ENCODE measurements at places on chromosomes 4 and X.

DNA sequence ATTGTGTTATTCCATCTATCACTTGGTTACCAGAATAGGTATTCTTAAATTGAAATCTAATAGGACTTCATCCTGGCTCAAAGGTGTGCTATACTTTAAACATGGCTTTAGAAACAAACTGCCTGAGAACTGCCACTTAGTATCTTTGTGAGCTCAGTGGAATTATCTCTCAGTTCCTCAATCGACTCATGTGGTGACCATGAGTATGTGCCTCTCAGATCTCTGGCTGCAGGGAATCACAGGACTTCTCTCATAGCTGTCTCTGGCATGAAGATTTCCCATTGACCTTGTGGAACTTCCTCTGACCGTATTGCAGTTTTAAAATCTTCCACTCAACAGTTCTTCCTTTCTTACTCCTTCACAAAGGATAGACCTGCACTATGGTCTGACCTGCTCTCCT, 681.9 kb upstream of the BOD1L1 start:
- DNase-seq = no peak

DNA sequence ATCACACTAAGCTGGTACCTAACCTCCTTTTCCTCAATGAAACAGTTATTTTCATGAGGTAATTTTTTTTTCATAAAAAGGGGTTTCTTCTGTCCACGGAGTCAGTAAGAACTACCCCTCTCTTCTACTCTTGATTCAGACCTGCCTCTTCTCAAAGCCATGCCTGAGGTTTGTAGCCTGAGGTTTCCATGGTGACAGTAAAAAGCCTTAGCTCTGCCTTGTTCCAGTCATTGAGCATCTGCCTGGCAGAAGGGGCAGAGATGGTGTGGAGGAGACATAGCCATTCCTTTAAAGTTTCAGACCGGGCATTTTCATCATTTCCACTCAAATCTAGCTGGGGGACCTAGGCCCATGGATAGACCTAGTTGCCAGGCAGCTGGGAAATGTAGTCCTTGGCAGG, 135.5 kb downstream of the REPS2 start:
- no peak for DNase-seq

- DNase-seq = no peak
Measured at GRCh38 chrX:19673375-19674040, 158.2 kb upstream of the MAP3K15 start.

GRCh38 chr4:163920426-163920825, 425.9 kb downstream of the TMA16 start:
- DNase-seq = no peak

GRCh38 chr4:64272432-64272831, 136.8 kb downstream of the TECRL start:
- no peak for DNase-seq

GRCh38 chr4:160319221-160319867, 1216.5 kb downstream of the RAPGEF2 start:
- no peak for DNase-seq

DNA sequence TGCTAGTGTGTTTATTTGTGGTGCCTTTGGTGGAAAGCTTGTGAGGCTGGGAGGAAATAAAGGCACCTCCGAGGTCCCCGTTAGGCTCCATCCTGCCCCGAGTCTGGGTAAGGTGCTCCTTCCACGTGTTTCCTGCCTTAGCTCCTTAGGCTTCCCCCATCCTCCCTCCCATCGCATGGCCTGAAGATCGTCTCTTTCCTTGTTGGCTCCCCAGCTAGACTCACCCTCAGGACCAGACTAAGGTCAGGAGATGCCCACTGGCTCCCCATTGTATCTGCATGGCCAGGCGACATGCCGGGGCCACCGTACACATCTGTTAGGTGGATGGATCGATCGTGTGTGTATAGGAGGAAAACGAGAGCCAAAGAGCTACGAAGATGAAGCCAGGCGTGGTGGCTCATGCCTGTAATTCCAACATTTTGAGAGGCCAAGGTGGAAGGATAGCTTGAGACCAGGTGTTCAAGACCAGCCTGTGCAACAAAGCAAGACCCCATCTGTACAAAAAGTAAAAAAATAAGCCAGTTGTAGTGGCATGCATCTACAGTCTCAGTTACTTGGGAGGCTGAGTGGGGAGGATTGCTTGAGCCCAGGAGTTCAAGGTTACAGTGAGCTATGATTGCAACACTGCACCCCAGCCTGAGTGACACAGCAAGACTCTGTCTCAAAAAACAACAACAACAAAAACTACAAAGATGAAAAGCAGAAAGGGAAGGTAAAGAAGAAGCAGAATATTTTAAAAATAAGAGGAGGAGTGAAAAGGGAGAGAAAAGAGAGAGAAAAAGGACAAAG, 53.7 kb downstream of the SEPSECS start:
- DNase-seq = no peak

DNA sequence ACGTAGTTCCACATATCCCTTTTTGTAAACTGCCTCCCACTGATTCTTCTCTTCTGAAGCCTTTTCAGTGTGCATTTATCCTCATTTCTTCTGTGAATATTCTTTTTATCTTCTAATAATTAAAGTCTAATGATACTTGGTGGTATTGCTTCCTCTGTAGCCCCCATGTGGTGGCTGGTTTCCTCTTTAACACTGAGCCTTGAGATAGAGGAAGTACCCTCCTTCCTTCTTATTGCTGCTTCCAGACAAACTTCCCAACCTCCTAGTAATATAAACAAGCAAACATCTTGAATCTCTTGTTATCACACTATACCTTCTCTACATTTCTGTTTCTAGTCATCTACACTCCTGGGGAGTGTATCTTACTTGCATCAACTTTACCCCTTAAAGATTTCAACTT, 310.5 kb upstream of the GIMD1 start:
- no peak for DNase-seq

DNA sequence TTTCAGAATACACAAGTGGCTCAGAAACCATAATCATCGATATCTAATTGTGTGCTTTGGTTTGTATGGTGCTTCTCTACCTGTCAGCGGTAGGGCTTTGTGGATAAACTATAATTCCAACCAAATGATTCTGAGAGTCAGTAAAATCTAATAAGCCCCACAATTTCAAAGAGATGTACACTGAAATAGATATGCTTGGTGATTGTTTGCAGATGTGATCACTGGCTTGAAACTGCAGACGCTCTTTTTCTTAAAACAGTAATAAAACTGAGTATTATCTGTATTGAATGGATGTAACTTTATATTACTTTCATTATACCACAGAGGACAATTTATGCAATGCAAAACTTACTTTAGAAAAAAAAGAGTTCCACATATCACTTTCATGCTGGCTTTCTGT, 198.8 kb upstream of the ANXA10 start:
- no peak for DNase-seq

DNA sequence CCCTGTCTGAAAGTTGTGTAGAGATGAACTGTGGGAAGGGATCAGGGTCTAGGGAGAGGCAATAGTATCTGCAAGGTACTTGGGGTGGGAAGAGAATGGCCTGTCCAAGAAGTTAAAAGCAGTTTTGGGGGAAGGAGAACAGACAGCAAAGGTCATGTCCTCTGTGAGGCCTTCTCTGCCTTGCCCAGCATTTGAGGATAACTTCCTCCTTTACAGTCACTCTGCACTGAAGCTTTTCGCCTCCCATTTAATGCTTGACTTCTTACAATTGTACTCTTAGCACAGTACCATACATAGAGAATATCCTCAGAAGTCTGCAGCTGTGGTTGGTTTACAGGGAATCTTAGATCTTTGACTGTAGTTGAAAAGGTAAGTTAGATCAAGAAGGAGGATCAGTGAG, 121.8 kb upstream of the AP1S2 start:
- DNase-seq = no peak

DNA sequence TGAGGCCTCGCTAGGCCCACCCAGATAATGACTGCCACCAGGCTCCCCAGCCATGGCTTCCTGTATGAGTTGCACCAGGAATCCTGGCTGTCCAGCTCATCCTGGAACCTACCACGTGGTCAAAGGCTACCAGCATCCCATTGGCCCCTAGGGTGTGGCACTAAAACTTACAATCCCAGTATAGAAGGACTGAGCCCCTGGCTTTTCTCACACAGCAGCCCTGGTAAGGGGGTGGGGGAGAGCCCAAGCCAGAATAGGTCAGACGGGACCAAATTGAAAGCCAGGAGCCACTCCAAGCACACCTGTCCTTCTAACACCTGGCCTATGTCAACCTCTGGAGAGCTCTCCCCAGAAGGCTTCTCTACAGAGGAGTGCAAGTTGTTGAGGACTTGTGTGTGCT, 269.3 kb upstream of the AGTR2 start:
- DNase-seq = no peak
